ENCODE measurements at places on chromosomes 6 and 20.

GRCh38 chr6:45424451-45424861 lies 46.7 kb upstream of the SUPT3H start:
- no peak for DNase-seq

DNA sequence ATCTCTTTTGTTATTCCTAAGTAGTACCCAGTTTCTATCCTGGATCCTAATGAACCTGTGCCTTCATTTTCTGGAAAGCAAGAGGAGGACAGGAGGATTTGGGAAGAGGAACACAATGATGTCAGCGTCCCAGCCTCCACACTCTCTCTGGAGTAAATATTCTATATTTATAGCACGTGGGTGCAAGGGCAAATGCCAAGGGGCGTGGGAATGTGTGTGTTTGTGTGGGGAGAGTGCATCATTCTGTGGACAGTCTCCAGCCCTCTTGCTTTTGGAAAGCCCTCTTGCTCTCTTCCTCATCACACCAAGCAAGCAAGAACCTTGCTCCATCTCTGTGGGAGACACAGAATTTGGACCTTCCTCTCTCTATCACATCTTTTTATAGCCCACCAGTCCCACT lies 103.2 kb upstream of the EMILIN3 start:
- no peak for DNase-seq

GRCh38 chr6:169963581-169964297 lies 212.3 kb downstream of the ERMARD start:
- no peak for DNase-seq

- no peak for DNase-seq
Measured at GRCh38 chr20:21019814-21020658, 86.1 kb downstream of the LINC00237 start.

DNA sequence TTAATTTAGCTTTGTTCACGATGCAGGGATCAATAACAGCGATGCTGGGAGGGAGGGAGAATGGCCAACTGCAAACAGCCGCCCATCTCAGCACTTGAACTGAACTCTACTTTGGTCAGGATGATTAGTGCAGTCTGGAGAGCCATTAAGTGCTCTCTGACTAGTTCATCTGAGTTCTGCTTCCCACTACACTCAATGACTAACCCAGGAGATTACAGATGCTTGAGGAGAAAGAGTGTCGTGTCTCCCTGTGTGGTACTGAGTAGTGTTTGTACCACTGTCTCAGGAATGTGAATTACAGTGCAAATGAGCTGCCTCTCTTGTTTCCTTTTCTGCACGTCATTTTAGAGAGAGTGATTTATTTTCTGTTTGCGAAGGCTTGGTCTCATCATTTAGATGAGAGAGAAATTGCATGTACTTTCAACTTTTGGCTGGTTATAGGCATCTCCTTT lies 23.5 kb downstream of the CARMIL1 start:
- DNase-seq = no peak

GRCh38 chr6:47453372-47453936 lies 24.1 kb upstream of the CD2AP start:
- no peak for DNase-seq

Data from ecto neural progenitor cell (in vitro differentiated cells).